ENCODE measurements at places on chromosomes 16 and 17.
A peak's percentile ranks its signal among the peaks of the same experiment; 100 is the strongest.

DNA sequence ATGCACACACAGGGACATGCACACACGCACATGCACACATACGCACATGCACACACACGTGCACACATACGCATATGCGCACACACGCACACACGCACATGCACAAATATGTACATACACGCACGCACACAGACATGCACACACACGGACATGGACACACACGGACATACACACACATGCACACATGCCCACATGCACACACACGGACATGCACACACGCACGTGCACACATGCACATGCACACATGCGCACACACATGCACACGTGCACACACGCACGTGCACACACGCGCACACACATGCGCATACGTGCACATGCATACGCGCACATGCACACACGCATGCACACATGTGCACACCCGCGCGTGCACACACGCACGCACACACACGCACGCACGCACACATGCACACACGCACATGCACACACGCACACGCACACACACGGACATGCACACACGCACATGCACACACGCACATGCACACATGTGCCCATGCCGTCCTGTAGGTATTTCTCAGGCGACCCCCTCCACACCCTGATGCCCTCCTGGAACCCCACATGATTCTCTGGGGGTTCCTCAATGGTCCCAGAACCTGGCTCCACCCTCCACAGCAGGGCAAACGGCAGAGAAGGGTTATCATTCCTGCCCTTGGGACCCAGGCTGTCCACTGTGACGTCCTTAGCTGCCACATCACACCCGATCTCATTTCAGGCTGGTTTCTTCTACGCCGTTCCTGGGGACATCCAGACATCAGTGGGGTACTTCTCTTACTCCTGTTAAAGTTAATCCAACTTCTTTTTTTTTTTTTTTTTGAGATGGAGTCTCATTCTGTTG lies 9.6 kb upstream of the RBFOX3 start:
- DNase-seq: no peak

DNA sequence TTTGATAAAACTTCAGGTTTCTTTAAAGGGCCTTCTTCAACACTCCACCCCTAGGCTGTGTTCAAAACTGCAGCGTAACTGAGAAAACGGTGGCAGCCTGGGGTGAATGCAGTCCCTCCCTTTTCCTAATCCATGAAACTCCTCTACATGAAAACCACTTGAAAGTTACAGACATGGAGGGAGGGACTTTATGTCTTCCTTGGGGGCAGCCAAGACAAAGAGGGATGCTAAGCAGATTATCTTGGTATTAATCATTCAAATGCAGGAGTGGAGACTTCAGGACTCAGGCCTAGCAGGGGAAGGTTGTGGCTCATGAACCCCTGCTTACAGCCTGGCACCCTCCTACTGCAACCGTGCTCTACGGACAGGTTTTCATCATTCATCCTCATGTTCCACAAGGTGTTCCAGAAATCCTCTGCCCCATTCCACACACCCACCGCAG lies 46.8 kb downstream of the RNF112 start:
- DNase-seq: no peak

DNA sequence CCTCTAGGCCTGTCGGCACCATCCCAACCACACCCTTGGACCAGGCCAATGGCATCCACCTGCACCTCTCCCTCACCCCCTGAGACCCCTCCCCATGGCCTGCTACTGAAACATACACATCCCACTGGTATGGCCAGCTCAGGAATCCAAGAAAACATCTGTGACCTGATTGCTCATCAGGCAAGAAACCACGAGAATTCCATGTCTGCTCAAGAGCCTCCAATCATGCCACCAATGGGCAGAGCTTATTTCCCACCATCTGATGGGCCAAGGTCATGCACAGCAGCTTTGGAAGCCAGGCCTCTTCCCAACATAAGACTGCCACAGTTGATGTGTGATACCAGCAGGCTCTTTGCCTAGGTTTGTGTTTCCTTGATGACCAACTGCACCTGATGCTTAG lies 190.1 kb downstream of the C16orf78 start:
- no peak for DNase-seq

DNA sequence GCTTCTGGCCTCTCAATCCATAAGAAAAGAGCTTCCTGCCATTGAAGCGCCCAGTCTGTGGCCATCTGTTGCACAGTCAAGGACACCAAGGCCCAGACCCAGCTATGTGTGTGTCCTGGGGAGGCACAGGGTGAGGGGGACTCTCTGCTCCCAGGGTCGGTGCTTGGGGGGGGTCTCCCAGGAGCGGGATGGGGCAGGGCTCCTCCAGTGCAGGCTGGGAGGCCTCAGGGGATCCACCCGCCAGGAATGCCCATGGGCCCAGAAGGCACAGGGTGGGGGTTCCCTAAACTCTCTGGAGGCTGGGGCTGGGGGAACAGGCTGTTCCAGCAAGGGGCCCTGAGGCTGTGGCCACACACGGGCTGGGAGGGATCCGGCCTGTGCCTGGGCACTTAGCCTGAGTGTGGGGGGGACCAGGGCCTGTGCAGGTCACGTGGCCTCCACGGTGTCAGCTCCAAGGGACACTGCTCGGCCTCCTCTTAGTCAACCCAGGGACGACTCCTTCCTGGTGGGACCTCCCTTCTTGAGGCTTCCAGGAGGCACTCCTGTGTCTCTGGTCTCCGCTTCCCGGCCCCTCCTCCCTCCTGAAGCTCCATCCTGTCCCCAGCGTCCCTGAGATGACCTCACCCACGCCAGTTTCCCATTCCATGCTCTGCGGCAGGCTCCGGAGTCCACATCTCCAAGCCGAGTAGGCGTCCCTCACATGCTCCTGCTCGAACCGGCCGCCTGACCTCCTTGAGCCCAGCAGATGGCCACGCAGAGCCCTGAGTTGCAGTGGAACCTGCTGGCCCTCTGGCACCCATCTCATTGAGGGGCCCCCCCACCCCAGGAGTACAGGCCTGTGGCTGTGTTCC lies 23.1 kb upstream of the BAHCC1 start:
- no peak for DNase-seq

- DNase-seq: no peak
These were observed 6.3 kb downstream of the C17orf50 start for GRCh38 chr17:35766903-35767510.

DNA sequence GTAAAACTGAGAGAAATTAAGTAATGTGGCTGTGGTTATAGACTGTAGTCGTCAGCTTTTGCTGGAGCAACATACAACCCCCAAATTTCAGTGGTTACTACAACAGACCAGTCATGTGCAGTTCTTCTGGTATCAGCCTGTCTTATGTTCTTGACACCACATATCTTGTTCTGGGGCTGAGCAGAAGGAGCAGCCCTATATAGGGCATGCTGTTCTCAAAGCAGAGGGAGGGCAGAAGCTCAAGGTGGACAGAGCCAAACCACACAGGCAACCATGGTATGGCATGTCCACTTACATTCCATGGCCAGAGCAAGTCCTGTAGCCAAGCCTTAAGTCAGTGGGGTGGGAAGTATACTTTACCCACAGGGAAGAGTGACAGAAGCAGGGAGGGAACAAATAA lies 7.7 kb downstream of the PRKAR1A start:
- no peak for DNase-seq

DNA sequence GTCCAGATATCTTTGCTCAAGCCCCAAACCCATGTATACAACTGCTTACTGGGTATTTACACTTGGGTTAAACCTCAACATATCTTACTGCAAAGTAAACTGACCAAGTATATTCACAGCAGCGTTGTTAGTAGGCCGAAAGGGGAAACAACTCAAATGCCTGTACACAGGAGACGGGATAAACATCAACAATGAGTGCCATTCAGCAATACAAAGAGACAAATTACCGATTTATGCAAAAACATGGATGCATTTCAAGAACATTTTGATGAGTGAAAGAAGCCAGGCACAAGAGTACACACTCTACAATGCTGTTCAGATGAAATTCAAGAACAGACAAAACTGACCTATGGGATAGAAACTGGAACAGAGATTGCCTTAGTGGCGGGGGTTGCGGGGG lies 136.3 kb upstream of the CACNG3 start:
- no peak for DNase-seq

DNA sequence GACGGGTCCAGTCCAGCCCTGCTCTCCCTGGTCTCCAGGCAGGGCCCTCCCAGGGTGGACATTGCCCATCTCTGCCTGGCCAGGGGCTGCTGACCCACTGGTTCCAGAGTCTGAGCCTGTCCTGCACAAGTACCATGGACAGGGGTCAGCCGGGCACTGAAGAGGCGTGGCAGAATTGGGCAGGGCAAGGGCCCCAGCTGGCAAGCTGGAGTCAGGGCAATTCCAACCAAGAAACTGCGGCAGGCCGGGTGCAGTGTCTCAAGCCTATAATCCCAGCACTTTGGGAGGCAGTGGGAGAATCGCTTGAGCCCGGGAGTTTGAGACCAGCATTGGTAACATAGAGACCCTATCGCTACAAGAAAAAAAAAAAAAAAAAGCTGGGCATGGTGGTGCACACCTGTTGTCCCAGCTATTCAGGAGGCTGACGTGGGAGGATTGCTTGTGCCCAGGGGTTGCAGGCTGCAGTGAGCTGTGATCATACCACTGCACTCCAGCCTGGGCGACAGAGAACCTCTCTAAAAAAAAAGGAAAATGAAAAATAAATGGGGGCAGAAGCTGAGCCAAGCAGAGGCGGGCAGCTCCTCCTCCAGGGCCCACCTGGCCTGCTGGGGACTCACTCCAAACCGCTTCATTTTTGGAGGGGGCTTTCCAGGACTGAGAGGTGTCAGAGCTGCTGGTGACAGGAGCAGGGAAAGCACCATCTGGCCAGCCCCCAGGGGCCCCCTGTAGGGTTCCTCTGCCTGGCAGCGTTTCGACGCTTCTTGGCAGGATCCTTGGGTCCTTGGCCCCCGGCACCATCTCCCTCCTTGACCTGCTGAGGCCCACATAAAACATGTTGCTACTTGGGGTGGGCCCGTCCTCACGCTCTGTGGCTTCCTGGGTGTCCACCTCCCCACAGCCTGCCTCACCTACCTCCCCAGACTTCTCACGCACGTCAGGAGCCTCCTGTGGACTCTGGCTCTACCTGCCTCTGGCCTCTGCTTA lies 2.9 kb upstream of the MAFG start:
- DNase-seq: no peak

GRCh38 chr16:9097266-9098219 lies 6.1 kb downstream of the HAPSTR1 start:
- DNase-seq: no peak

DNA sequence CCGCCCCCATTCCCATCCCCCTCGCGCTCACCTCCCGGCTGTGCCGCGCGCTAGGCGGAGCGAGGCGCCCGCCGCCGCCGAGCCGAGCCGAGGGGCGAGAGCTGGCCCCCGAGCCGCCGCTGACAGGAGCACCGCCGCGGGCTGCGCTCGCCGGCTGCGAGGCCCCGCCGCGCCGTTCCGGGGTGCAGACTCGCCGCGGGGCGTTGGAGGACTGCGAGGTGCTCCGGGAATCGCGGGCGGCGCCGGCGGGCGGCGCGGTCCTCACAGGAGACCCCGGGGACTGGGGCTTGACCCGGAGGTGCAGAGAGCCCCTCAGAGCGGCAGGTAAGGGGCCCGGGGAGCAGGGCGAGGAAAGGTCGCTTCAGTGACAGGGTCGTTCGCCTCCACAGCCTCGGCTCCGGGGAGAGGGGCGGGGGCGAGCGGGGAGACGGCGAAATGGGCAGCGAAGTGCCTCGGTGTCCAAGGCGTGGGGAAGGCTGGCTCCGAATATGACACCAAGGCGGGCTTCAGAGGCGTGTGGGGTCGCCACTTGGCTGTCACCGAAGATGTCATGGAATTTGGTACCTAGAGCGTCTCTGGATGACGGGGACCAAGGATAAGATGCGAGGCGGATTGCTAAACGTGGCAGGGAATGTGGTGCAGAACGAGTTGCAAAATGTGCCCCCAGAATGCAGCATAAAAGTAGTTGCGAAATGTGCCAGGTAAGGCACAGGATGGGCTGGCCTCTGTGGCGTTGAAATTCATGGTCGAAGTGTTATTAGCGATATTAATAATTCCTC lies 580 bp downstream of the TANC2 start:
- peak; percentile 24 for DNase-seq

GRCh38 chr17:62968445-62968923 lies 2.4 kb downstream of the TANC2 start:
- DNase-seq: peak; percentile 48

DNA sequence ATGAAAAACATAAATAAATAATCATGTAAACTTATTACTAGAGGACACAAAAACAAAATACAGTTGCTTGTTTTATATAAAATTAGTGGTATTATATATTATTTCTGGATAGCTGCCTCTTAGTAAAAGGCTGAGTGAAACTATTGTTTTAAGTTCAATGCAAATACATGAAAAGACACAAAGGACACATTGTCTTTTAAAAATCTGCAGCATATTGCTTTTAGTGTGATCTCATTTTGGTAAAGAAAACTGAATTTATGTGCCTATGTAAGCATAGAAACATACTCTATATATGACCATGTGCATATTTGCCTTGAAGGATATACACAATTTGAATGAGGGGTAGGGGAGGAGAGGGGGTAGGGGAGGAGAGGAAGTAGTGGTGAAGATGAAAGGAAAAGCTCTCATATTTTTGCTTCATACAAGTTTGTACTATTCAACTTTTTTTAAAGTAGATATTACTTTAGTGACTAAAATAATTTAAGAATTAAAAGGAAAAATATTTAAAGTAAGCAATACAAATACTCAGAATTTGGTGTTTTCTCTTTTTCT lies 5.8 kb downstream of the ABCA10 start:
- DNase-seq: no peak

DNA sequence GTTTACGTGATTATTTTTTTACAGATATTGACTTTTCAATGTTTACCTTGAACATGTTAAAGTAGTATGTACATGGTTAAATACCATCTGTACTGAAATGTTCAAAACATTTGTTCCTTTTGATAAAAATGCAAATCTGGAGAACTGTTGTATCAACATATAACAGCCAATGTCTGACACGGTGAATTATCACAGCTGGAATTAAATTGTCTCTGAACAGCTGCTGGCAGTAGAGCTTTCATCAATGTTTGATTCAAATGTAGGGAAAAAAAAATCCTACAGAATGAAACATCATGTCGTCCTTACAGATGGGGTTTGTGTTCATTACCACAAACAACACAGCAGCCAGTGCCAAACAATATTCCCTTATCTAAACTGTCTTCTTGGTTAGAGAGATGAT lies 79.9 kb downstream of the TOX3 start:
- no peak for DNase-seq

All from left renal pelvis (tissue), 4 donors.